Activated CD4-positive, alpha-beta memory T cell treated with anti-CD3 and anti-CD28 coated beads for 36 hours (primary cell): ENCODE measurements at places on chromosomes 12 and 14.

- DNase-seq: no peak
These were observed 100.2 kb downstream of the EPS8 start for GRCh38 chr12:15688838-15689625.

DNA sequence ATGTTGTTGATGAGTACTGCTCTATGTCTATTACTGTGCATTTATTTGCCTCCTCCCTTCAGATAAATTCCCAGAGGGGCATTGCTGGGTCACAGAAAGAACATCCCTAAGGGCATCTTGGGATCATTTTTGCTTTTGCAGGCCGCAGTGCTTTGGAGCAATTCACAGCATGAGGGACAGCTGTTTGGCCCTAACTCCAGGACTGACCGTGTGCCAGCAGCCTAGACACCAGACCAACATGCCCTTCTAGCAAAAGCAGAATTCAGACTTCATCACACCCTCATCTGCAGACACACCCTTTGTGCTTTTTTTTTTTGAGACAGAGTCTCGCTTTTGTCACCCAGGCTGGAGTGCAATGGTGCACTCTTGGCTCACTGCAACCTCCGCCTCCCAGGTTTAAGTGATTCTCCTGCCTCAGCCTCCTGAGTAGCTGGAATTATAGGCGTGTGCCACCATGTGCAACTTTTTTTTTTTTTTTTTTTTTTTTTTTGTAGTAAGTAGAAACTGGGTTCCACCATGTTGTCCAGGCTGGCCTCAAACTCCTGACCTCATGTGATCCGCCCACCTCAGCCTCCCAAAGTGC lies 31.0 kb downstream of the RNF34 start:
- DNase-seq: no peak

DNA sequence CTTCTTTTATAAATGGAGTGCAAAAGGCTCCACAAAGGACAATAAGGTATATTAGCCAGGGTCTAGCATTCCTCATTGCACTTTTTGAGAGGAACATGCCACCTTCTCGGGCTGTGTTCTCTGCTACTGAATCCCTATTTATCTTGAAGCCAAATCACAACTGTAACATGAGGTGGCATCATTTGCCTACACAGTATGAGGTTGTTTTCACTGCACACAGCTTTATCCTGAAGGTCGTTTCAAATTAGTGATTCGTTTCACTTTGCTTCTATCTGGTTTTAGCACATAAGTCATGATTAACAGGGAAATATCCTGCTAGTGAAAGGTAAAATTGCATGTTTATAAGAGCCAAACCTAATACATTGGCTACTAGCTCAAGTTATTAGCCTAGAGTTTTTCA lies 153.8 kb downstream of the SLC35F4 start:
- no peak for DNase-seq

GRCh38 chr12:130596241-130596640 lies 119.9 kb downstream of the RIMBP2 start:
- DNase-seq: no peak

- DNase-seq: no peak
These were observed 421 bp upstream of the RBMS2 start for GRCh38 chr12:56521209-56521589.

- DNase-seq: no peak
These were observed 9.2 kb upstream of the HIP1R start for GRCh38 chr12:122825773-122826724.

DNA sequence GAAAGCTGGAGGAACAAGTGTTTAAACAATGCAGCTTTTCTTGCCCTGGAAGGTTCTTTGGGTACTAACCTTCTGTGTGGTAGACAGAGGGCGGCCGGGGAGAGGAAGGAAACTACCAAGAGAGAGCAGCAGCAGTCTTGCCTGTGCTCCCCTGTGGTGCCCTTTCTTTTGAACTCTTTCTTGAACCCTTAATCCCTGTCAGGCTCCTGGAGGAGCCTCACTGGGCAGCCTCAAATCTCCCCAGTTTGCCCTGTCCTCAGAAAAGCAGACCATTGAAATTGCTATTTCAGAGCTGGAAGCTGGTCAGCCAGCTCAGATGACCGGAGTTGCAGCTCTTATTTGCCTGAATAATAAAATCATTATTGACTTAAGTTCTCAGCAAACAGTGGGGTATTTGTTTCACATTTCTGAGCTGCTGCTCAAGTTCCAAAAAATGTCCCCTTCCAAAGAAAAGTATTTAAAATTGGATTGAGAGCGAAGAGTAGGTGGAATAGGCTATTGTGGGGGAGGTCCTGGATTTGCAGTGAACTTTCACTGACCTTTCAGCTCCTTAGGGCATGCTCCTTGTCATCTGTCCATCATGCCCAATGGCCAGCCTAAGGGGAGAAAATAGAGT lies 42.1 kb upstream of the RNASE3 start:
- no peak for DNase-seq
